Activated T-cell treated with anti-CD3 and anti-CD28 coated beads for 48 hours (primary cell): ENCODE measurements at places on chromosomes 6 and 20.

- no peak for DNase-seq
Measured at GRCh38 chr6:105587349-105588122, 184.7 kb upstream of the PREP start.

DNA sequence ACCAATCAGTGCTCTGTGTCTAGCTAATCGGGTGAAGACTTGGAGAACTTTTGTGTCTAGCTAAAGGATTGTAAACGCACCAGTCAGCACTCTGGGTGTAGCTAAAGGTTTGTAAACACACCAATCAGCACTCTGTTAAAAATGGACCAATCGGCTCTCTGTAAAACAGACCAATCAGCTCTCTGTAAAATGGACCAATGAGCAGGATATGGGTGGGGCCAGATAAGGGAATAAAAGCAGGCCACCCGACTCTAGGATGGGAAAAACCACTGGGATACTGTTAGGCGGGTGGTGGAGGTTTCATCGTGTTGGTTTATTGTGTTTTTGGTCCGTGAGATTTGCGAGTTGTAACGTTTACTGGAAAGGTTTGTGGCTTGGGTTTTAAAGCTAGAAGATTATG lies 25.5 kb upstream of the GFOD1 start:
- DNase-seq: no peak

- no peak for DNase-seq
Measured at GRCh38 chr6:3965071-3965718, 113.7 kb downstream of the FAM217A start.

DNA sequence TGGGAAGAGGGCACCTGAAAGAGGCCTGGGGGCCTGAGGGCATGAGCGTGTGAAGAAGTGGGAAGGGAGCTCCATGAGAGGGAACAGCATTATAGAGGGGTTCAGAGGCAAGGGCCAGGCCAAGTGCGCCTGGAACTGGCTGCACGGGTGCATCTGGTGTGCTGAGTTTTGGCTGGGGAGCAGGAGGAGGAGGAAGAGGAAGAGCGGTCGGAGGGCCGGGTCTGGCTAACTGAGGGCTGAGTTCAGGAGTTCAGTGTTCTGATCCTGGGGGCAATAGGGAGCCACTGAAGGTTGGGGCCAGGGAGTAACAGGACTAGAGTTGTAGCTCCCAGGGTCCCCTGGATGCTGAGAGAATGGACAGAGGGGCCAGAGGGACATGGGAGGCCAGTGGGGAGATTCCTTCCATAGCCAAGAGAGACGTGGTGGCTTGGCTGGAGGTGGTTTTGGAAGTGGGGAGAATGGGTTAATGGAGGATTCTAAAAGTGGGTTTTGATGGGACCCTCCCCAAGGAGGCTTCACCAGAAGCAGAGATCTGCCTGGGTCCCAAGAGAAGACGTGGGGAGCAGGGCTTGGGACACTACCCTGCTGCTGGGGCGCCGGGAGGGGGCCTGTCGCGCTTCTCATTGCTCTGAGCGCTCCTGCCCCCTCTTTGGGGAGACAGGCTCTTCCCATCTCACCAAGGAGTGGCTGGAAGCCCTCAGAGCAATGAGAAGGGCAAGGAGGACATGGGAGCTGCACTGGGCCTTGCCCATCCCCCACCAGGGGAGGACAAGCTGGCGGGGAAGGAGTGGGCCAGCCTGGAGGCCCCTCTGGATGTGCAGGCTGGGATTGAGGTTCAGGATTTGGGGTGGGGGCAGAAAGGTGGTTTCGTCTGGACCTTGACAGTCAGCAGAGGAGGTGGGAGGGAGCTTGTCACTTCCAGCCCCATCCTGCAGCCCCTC lies 28.7 kb downstream of the ZBP1 start:
- no peak for DNase-seq

- DNase-seq: no peak
Measured at GRCh38 chr20:10573273-10573950, 100.4 kb downstream of the JAG1 start.

DNA sequence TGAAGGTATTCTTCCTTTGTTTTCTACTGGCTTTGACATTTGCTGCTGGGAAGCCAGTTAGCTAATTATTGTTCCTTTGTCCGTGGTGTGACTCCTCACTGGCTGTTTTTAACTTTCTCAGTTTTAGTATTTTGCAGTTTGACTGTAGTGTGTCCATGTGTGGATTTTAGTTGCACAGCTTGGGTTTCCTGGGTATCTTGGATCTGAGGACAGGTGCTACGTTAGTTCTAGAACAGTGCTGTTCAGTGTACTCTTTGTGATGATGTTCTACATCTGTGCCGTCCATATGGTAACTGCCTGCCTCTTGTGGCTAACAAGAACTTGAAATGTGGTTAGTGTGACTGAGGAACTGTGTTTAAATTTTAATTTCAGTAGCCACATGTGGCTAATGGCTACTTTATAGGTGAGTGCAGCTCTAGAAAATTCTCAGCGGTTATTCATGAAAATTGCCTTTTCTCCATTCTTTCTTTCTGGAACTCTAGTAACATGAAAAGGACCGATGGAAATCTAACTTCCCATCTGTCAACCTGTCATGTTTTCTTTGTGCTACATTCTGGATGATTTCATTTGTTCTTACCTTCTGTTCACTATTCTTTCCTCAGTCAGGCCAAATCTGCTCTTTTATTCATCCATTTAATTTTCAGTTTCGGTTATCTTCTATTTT lies 7.4 kb downstream of the SNX9 start:
- DNase-seq: no peak

DNA sequence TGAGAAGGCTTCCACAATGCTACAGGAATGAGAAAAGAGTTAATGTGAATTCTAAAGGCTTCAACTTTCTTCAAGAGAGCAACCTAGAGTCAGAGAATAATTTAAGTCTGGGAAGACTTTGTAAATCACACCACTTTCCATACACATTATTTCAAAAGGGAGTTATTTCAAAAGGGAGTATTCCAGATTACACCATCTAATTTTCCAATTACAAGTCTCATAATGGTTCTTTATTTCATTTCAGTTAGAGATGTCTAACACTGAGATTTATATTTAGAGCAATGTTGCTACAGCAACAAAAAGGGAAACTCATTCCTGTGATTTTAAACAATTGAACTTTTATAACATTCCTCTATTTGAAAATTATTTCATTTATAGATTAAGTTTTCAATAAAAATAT lies 98.8 kb upstream of the DST start:
- DNase-seq: no peak

GRCh38 chr6:7235712-7236305 lies 77.2 kb downstream of the SSR1 start:
- no peak for DNase-seq

DNA sequence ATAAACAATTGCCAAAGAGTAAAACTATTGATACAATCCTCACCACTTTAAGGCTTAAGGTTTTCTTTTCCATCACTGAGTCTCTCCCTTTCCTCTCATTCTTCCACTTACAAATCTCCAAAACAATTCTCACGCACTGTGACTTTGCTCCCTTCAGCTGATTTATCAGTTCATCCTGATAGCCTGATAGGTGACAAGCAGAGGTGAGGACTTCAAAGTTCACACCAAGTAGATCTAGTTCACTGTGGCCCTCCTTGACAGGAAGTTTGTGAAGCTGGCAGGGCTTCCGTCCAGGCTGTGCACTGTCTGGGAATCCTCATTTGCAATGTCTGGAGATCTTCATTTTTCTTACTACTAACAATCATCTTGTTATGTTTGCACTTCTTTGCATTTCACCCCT lies 35.2 kb upstream of the POU5F1 start:
- no peak for DNase-seq

DNA sequence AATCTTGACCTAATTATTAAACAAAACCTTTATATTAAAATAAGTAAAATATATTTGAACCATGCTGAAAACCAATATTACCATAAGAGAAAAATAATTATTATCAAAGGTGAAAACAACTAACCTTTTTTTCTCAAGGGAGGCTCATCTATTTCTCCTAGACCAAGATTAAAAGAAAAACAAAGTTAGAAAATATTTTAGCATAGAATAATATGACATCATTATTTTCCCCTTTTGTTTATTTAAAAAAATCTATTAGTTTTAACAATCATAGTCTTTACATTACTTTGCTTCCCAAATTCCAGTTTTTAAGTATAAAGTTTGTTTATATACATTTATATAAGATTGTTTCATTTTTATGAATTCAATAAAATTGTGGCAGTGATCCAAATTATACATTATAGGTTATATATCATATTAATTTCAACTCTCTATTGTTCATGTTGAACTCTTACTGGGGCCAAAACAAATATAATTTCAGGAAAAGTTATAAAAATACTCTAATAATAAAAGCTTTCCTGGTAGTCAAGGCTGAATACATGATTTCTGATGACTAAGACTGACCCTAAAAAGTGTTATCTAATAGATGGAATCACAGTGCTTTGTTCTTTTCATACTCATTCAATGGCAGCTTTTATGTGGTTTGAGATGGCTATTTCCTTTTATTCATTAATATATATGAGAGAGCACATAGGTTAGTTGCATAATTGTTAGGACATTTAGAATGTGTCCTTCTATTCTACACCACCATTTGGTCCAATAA lies 89.4 kb downstream of the TRDN start:
- DNase-seq: no peak

GRCh38 chr20:32316667-32317066 lies 39.2 kb downstream of the KIF3B start:
- DNase-seq: no peak

DNA sequence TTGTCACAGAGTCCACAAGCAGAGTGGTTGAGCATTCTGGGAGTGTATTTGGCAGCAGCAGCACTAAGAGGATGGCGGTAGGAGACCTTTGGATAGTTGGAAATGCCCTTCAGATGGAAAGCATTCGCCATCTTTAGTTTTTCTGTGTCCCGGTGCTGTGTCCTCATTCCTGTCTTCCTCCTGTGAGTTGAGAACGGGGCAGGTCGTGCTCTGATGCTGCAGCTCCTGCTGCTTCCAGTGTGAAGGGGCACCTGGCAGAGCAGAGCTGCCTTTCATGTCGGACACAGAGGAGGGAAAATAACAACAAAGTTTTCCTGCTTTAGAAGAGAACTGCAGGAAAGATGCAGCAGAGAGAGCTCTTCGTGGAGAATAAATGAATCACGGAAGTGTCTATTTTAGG lies 194.8 kb downstream of the SLC24A3 start:
- DNase-seq: no peak

DNA sequence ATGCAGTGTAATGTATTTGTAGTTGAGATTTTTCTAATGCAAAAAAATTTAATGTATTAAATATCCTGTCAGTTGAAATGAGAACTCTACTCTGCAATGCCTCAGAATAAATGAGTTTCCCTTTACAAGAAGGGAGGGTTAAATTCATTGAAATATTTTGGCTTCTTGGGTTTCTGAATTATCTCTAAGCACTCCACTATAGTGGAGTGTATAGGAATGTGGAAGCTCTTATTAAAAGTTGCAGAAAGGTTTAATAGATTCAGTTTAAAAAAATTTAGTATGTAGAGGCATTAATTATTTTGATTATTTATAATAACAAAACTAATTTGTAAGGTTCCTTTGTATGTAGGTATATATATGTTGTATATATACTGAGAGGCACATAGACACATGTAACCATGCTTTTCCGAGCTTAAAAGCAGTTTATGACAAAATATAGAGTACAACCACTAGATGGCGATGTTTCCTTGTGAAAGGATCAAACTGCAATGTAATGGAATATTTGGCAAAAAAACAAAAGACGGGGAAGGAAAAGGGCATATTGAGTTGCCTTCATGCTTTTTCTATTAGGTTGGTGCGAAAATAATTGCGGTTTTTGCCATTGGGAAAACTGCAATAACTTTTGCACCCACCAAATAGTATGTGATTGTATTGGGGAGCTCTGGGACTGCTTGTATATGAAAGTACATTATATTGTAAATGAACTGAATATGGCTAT lies 144.2 kb downstream of the MYO6 start:
- DNase-seq: no peak

- no peak for DNase-seq
Measured at GRCh38 chr6:41801380-41801779, 13.9 kb downstream of the TOMM6 start.

DNA sequence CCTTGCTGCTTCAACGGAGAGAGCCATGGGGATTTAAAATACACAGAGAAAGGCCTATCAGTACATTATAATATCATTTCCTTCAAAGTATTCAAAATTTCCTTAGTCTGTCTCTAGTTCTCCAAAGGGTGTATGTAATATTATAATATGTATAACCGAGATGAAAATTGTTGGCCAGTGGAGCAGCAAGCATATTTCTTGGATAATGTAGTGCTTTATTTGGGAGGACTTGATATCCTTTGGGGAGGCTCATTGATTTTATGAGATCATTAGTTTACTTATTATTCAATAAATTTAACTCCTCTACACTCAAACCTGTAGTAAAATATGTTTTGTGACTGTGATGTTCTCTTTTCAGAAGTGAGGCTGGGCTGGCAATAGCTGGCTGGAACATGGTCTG lies 802.9 kb upstream of the FLRT3 start:
- DNase-seq: no peak

DNA sequence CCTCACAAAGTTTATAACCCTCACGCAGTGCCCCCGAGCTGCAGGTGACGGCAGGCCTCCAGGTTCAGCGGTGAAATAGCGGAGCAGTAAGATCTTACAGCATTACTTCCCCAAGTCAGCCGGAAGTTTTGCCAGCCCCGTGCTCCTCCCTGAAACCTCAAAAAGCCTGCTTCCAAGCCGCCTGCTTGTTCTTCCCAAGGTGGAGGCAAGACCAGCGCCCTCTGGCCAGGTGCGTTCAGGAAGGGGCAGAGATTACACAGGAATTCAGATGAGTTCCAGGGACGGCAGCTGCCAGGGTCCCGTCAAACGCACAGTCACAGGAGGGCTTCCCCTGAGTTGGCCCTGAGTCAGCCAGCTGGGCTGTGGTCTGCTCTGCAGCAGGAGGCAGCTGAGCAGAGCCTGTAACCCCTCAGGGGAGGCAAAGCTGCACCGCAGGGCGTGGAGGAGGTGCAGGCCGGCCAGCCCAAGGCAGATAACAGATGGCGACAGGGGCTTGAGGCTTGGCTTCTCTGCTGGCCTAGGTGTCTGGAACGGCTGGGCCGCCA lies 124.1 kb upstream of the RPS6KA2 start:
- no peak for DNase-seq

- DNase-seq: no peak
Measured at GRCh38 chr20:23658336-23658735, 20.6 kb upstream of the CST3 start.

- no peak for DNase-seq
Measured at GRCh38 chr6:4936681-4937041, 67.2 kb downstream of the RPP40 start.

DNA sequence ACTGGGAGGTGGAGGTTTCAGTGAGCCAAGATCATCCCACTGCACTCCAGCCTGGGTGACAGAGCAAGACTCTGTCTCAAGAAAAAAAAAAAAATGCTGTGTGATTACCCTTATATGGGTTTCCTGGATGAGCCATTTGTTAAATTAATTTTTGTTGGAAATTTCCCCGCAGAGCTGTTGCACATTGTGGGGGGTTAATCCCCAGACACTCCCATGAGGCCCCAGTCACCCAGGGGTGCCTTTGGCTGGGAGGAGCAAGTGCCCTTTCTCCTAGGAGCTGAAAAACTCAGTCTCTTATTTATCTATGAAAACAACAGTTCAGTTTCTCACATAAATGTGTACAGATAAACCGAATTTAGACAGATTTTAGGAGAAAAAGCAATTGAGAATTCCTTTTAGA lies 4.7 kb upstream of the DEFB132 start:
- DNase-seq: no peak

- DNase-seq: no peak
Measured at GRCh38 chr6:39445667-39446066, 123.2 kb upstream of the KCNK16 start.

GRCh38 chr20:47568019-47568418 lies 66.3 kb downstream of the NCOA3 start:
- DNase-seq: no peak

GRCh38 chr20:32894026-32894483 lies 35.3 kb downstream of the EFCAB8 start:
- DNase-seq: no peak

- no peak for DNase-seq
Measured at GRCh38 chr6:4322846-4323309, 187.5 kb upstream of the ECI2 start.
